ENCODE measurements at places on chromosomes 6 and 20.

DNA sequence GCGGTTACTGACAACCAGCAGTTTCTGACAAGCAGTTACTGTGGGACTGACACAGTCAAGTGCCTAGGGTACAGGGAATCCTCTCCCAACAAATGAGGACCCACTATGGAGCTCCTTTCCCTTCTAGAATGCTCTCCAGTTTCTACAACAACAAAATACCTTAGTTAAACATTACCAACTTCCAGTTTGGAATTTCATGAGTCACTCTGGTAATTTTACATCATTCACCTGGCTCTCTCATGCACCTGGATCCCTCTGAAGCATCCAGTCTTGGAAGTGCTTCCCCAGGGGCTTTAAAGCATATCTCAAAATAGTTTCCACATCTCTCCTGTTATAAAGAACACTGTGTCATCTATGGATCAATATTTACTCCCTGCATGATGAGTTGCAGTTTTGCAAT lies 286.7 kb upstream of the SPTLC3 start:
- no peak for DNase-seq

DNA sequence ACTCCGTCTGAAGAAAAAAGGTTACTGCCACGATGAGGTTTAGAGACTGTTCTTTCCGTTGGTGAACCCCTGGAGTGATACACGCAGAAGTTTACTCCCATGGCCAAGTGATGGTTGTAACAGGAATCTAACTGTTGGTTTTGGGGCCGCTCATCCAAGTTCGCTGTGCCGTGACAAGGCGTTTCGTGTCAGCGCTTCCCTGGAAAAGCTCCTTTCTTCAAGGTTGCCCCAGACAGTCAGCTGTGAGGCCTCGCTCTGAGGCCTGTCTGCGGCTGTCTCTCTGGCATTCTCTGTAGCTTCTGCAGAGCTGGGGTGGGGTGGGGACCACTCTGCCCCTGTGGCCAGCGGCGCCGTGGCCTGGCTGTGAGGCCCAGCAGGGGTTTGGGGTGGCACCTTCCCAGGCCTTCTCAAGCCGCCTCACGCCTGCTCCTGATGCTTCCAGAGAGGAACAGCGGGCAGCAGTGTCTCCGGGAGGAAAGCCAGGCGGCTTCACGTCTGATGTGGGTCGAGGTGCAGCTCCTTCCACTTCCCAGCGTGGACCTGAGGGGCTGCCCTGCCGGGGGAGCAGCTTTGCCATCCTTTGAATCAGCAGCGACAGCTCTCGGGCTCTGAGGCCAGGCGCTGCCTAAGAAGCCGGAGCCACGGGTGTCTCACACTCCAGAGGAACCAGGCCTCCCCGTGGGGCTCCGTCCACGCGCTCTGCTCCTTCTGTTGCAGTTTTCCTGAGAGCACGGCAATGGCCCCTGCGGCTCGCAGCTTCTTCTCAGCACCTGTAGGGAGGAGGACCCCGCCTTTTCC lies 76.2 kb downstream of the SMOC2 start:
- no peak for DNase-seq

- no peak for DNase-seq
These were observed 310.0 kb downstream of the ESR1 start for GRCh38 chr6:152117156-152118133.

GRCh38 chr6:145815309-145816274 lies 997 bp upstream of the FBXO30 start:
- peak; percentile 34 for DNase-seq

GRCh38 chr6:112477125-112477524 lies 130.0 kb downstream of the RFPL4B start:
- DNase-seq = no peak

DNA sequence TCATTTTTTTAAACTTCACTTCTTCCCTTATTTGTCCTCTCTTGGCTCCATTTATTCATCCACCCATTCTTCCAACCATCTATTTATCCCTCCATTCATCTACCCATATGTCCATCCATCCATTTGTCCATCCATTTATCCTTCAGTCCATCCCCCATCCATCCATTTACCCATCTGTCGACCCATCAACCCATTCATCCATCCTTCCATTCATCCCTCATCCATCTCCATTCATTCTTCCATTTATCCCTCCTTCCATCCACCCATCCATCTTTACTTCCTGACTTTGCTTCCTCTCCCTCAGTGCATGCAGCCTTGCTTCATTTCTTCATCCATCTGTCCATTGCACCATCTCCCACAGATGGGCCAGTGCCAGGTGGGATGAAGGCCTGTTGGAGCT lies 1.8 kb downstream of the CST11 start:
- no peak for DNase-seq

All from AG08396 (cell line).